ENCODE measurements at places on chromosomes 6 and 20. TPM values are rescaled to one million over a fixed set of nuclear protein-coding genes. Genes with fewer than 3 reads are reported as not detected.

TPBG gene
- total RNA-seq: 0.18 TPM

CRIP3 gene
- 0.88 TPM for total RNA-seq

MYH7B gene
- 0.08 TPM for total RNA-seq

MAPK13 gene
- total RNA-seq: 56.2 TPM

UBD gene
- total RNA-seq: 0.38 TPM

PERP gene
- 19.0 TPM for total RNA-seq

KHDC1L gene
- total RNA-seq: 0.58 TPM

KIF25 gene
- not detected for total RNA-seq

- no peak overlapping the region for H3K4me3 ChIP-seq
- H3K27ac ChIP-seq: no peak overlapping the region
- no peak for DNase-seq
Observed at GRCh38 chr20:62489186-62489931, 13.6 kb upstream of the GATA5 start.

DNA sequence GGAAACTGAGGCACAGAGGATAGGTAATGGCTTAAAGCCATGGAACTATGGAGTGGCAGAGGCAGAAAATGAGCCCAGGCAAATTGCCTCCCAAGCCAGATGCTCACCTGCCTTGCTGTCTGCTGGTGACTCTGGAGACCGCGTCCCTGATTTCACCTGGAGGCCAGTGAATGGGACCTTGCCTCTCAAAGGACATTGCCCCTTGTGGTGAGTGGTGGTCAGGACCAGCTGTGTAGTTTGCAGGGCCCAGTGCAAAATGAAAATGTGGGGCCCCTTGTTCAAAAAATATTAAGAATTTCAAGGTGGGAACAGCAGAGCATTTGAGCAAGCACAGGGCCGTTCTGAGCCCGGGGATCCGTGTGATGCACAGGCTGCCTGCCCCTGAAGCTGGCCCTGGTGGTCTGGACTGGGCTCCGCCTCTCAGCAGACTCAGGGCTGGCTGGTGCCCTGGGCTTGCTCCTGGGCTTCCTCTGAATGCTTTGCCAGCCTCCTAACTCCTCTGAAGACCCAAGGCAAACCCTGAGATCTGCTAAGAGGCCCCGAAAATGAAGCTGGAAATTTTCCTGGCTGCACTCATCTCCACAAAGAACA is 19.8 kb upstream of the KCNG1 start:
- no peak overlapping the region for H3K27ac ChIP-seq
- no peaks in the 10 kb centered on the region for H3K4me1 ChIP-seq
- DNase-seq: no peak
- no peaks in the 10 kb centered on the region for H3K36me3 ChIP-seq

GRCh38 chr6:2938632-2939083 is 32.7 kb downstream of the SERPINB6 start:
- H3K36me3 ChIP-seq: peaks cover 46% of the 10 kb centered on the region
- peak overlapping the region; percentile 54 for H3K27ac ChIP-seq
- peaks cover 26% of the 10 kb centered on the region for H3K27me3 ChIP-seq
- DNase-seq: no peak

GRCh38 chr6:38861926-38862401 is 146.9 kb downstream of the DNAH8 start:
- no peak for DNase-seq
- H3K27ac ChIP-seq: no peak overlapping the region
- H3K4me3 ChIP-seq: no peak overlapping the region
- no peaks in the 10 kb centered on the region for H3K4me1 ChIP-seq
- H3K36me3 ChIP-seq: no peaks in the 10 kb centered on the region
- peaks cover 12% of the 10 kb centered on the region for H3K27me3 ChIP-seq

- no peak overlapping the region for H3K4me3 ChIP-seq
- H3K36me3 ChIP-seq: no peaks in the 10 kb centered on the region
- no peak overlapping the region for H3K27ac ChIP-seq
- H3K27me3 ChIP-seq: peaks cover 15% of the 10 kb centered on the region
- no peaks in the 10 kb centered on the region for H3K4me1 ChIP-seq
Observed at GRCh38 chr20:23203951-23204730, 118.0 kb upstream of the CD93 start.

DNA sequence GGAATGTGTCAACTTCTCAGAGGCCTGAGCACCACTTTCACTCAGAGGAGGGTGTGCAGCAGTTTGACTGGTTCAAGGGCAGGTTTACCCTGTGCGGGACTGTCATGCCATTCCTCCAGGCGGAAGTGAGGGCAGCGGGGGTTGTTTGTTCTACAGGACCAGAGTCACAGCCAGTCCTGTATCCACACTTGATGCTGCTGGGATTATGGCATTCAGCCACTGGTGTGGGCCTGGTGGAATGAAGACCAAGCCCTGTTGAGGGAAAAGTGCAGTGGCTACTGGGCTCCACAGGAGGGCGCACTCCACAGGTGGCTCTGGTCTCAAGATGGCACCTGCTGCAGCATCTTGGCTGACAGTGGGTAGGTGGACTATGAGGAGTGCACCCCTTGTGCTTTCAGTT is 14.8 kb downstream of the SEMG2 start:
- no peak for DNase-seq
- no peaks in the 10 kb centered on the region for H3K36me3 ChIP-seq
- peaks cover 35% of the 10 kb centered on the region for H3K27me3 ChIP-seq
- no peak overlapping the region for H3K4me3 ChIP-seq
- H3K27ac ChIP-seq: no peak overlapping the region

DNA sequence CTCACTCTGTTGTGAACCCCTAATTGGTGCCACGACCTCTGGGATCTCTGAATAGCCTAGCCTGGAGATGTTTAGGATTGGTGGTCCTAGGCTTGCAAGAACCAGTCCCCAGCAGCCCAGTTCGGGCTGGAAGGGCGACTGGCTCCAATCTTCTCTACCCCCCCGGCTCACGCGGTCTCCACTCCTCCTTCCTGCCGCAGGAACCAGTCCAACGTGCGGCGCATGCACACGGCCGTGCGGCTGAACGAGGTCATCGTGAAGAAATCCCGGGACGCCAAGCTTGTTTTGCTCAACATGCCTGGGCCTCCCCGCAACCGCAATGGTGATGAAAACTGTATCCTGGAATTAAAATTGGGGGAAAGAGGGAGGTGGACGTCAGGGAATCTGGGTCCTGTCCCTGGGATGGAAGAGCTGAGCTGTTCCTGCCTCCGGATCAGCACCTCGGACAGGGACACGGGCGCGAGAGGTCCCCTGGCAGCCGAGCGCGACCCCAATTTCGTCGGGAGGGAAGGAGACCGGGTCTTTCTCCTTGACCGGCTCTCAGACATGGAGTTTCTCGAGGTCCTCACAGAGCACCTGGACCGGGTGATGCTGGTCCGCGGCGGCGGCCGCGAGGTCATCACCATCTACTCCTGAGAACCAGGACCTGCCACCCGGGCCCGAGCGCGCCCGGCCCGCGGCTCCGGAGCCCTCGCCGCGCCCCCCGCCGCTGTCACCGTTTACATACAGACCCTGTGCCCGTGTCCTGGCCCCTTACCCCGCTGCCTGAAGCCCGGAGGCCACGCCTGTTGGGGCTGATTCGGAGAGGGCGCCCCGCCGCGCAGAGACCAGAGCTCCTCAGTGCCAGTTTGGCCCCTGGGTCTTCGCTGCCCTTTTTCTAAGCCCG is 28.2 kb downstream of the SLC12A5 start:
- peaks cover 40% of the 10 kb centered on the region for H3K4me1 ChIP-seq
- H3K4me3 ChIP-seq: no peak overlapping the region
- H3K27me3 ChIP-seq: peaks cover 39% of the 10 kb centered on the region
- H3K36me3 ChIP-seq: peaks cover 33% of the 10 kb centered on the region
- DNase-seq: peak; percentile 35
- no peak overlapping the region for H3K27ac ChIP-seq

GRCh38 chr6:147390909-147391536 is 117.5 kb upstream of the SAMD5 start:
- H3K27me3 ChIP-seq: no peaks in the 10 kb centered on the region
- H3K36me3 ChIP-seq: no peaks in the 10 kb centered on the region
- H3K4me1 ChIP-seq: no peaks in the 10 kb centered on the region
- no peak for DNase-seq
- H3K27ac ChIP-seq: no peak overlapping the region
- no peak overlapping the region for H3K4me3 ChIP-seq

- no peak for DNase-seq
- no peak overlapping the region for H3K27ac ChIP-seq
- H3K27me3 ChIP-seq: no peaks in the 10 kb centered on the region
- H3K4me1 ChIP-seq: no peaks in the 10 kb centered on the region
- no peaks in the 10 kb centered on the region for H3K36me3 ChIP-seq
Observed at GRCh38 chr6:49988900-49989299, 19.5 kb upstream of the DEFB113 start.

DNA sequence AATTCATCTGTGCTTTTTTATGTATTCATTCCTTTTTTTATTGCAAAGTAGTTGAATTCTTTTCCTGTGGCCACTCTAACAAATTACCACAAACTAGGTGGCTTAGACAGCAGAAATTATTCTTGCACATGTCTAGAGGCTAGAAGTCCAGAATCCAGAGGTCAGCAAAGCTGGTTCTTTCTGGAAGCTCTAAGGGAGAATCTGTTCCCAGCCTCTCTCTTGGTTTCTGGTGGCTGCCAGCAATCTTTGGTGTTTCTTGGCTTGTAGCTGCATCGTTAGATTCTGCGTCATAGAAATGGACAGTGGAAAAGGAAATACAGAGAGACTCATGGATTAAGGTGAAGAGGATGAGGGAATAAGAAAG is 39.3 kb downstream of the GSTA2 start:
- H3K4me1 ChIP-seq: no peaks in the 10 kb centered on the region
- no peaks in the 10 kb centered on the region for H3K36me3 ChIP-seq
- no peak for DNase-seq
- H3K4me3 ChIP-seq: no peak overlapping the region
- H3K27ac ChIP-seq: no peak overlapping the region

- H3K27ac ChIP-seq: no peak overlapping the region
- H3K36me3 ChIP-seq: peaks cover 26% of the 10 kb centered on the region
- H3K27me3 ChIP-seq: no peaks in the 10 kb centered on the region
- H3K4me3 ChIP-seq: no peak overlapping the region
- no peak for DNase-seq
- no peaks in the 10 kb centered on the region for H3K4me1 ChIP-seq
Observed at GRCh38 chr6:42230345-42231321, 13.0 kb upstream of the MRPS10 start.

DNA sequence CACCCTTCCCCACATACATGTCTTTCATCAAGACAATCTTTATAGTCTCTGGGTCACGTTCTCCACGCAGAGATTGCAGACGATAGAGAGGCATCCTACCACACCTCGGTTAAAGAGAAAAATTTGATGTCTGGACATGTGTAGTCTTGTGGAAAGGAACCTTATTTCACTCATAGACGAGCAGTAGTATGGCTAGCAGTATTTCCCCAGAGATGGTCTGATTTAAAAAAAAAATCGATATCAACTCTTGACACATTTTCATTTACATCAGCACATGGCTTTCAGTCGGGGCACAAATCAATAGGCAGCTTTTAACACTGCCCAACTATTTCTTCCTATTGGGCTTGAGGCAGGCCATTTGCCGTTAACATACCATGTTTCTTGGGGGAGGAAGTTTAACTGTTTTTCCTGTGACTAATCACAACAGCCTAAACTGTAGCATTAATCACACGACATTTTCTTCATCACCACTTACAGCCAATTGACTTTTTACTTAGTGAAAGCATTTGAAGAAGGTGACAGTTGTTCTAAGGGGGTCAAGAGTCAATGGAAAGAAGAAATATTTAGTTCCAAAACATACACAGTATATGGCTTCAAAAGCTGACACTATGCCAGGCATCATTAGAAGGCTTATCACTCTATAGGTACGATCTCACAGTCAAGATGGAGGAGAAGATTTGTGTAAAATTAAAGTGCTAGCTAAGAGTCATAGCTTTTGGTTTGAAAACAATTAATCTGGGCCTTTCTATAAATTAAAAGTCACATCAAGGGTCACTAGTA is 129.5 kb upstream of the HDAC2 start:
- H3K4me1 ChIP-seq: no peaks in the 10 kb centered on the region
- no peak overlapping the region for H3K4me3 ChIP-seq
- peaks cover 6% of the 10 kb centered on the region for H3K27me3 ChIP-seq

- no peak for DNase-seq
- no peak overlapping the region for H3K27ac ChIP-seq
- H3K4me1 ChIP-seq: no peaks in the 10 kb centered on the region
- H3K36me3 ChIP-seq: no peaks in the 10 kb centered on the region
Observed at GRCh38 chr6:17485946-17486345, 92.6 kb downstream of the CAP2 start.

DNA sequence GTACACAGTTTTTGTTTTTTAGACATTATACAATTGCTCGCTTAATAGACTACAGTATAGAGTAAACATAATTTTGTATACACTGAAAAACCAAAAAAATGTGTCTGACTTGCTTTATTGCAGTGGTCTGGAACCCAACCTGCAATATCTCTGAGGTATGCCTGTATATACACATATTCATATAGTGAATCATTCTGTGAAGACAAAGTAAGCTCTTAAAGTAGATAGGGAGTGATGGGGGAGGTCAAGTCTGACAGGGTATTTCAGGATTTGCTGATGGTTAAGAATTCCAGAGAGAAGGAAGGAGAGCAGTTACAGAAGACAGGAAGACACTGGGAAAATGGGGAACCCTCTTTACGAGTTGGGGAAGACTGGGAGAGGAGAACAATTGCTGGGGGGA is 417.9 kb downstream of the CD109 start:
- no peak overlapping the region for H3K27ac ChIP-seq
- no peaks in the 10 kb centered on the region for H3K36me3 ChIP-seq
- H3K4me1 ChIP-seq: no peaks in the 10 kb centered on the region
- no peaks in the 10 kb centered on the region for H3K27me3 ChIP-seq

DNA sequence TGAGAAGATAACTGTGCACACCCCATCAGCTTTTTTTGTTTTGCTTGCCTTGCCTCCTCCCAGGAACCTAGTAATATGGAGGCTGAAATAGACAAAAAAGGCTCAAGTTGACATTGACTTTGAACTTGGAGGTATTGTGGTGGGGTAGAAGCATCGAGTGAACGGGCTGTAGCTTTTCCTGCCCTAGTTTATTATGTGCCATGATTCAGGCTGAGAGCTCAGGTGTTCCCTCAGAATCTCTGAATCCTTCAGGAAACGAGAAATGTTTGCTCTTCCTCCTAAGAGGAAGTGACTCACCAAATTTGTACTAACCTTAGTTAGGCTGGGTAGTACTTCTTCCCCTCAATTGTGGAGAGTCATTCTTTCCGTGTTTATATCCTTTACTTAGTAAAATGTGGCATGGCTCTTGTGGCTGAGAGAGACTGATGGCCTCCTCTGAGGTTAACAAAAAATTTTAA is 98.8 kb downstream of the SASH1 start:
- no peak overlapping the region for H3K27ac ChIP-seq
- H3K4me3 ChIP-seq: peak overlapping the region; percentile 10
- H3K27me3 ChIP-seq: peaks cover 20% of the 10 kb centered on the region
- H3K4me1 ChIP-seq: peaks cover 13% of the 10 kb centered on the region

GRCh38 chr6:139486476-139486799 is 112.0 kb upstream of the CITED2 start:
- no peak overlapping the region for H3K4me3 ChIP-seq
- H3K27ac ChIP-seq: no peak overlapping the region

DNA sequence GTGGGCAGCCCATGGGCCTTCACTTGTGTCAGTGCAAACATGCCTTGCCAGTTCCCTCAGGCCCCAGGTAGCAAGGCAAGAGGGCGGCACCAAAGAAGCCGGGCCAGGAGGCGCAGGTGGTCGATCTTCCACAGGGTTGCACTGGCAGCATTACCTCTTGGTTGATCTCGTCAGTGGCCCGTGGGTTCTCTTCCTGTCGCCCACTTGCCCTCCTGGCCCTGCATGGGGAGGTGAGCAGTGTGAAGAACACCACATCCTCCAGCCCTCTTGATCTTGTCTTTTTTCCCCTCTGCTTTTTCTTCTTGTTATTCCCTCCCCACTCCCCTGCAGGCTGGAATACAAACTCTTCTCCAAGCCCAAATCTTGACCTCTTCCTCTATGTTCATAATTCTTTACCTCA is 3.0 kb upstream of the CST11 start:
- no peak for DNase-seq
- H3K36me3 ChIP-seq: no peaks in the 10 kb centered on the region
- H3K4me3 ChIP-seq: no peak overlapping the region
- peaks cover 14% of the 10 kb centered on the region for H3K27me3 ChIP-seq
- H3K4me1 ChIP-seq: peaks cover 13% of the 10 kb centered on the region
